ENCODE measurements at places on chromosomes 3 and 15.
A peak's percentile ranks its signal among the peaks of the same experiment; 100 is the strongest.

- DNase-seq: no peak
Observed at GRCh38 chr3:156483426-156483825, 71.5 kb downstream of the SSR3 start.

- DNase-seq: no peak
Observed at GRCh38 chr15:35783203-35783602, 237.2 kb upstream of the DPH6 start.

DNA sequence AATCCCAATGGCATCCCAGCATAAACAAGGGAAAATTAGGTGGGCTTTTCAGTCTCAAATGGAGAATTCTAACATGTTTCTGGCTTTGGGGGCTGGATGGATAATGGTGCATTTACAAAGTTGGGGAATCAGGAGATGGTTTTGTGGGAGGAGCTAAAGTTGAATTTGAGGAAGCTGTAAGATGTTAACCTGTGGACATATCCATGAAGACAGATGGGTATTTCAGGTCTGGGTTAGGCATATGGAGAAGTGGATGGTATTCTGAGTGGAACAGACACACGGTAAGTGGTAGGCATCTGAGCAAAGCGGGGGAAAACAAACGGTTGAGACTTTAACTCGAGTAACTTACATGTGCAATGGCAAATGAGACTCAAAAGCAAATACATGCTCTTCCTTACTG is 1.7 kb upstream of the LMLN start:
- DNase-seq: no peak

DNA sequence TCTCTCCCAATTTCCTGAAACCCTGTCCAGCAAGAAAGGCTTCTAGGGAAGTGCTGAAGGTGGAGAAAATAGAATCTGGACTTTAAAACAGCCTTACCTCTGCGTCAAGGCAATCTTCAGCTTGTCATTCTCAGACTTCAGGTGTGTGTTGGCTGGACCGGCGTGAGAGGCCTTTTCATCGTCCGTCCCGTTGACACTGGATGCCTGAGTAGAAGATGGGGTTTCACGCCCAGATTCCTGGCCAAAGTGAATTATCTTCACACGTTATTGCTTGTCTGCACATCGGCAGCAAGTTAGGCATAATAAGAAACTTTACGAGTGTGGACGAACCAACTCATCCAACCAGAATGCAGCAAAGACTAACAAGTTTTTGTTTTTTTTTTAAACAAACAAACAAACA is 49.5 kb downstream of the WHAMM start:
- no peak for DNase-seq

- DNase-seq: no peak
Observed at GRCh38 chr3:141129049-141129448, 77.9 kb downstream of the SPSB4 start.

GRCh38 chr3:54909191-54909590 is 18.7 kb downstream of the LRTM1 start:
- DNase-seq: no peak

- peak; percentile 53 for DNase-seq
Observed at GRCh38 chr3:63960048-63960711, 48.0 kb upstream of the SCAANT1 start.

- no peak for DNase-seq
Observed at GRCh38 chr3:188365988-188366698, 212.2 kb downstream of the LPP start.

DNA sequence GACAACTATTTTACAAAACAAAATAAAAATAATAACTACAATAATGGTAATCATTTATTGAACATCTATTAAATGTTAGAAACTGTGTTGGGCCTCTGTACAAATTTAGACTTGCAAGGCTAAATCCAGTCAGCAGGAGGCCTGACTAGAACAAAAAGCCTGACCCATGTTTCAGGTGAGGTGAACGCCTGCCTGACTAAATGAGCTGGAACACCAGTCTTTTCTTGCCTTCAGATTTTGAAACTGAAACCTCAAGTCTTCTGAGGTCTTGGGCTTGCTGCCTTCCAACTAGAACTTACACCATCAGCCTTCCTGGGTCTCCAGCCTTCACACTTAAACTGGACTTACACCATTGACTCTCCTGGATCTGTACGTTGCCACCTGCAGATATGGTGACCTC is 706.9 kb downstream of the TBL1XR1 start:
- DNase-seq: no peak

DNA sequence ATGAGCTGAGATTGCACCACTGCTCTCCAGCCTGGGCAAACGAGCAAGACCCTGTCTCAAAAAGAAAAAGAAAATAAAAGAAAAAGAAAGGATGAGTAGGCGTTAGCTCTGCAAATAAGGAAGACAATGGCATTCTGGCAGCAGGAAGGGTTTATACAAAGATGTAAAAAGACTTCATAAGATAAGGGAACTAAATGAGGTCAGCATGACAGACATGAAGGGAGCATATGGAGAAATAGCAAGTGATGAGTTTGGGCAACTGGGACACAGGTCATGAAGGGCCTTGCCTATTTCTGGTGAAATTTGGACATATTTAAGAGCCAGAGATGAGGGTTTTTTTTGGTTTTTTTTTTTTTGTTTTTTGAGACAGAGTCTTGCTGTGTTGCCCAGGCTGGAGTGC is 24.5 kb downstream of the TMEM266 start:
- no peak for DNase-seq

DNA sequence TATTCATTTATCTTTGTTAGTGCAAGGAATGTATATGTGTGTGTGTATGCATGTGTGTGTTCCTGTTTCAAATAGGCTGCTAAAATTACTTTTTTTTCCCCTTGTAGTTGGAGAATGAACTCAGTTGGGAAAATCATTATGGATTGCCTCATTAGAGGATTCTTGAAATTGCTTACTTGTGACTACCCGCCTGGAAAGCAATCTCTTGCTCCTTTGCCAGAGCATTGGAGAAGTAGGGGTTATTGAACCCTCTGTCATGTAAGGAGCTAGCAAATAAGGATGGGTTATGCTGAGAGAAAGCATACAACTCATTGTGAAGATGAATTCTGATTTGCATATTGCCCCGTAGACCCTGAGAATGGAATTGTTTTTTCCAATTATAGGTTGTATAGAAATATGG is 474.5 kb downstream of the CADM2 start:
- DNase-seq: no peak

- no peak for DNase-seq
Observed at GRCh38 chr15:79872358-79873017, 24.3 kb downstream of the MTHFS start.

DNA sequence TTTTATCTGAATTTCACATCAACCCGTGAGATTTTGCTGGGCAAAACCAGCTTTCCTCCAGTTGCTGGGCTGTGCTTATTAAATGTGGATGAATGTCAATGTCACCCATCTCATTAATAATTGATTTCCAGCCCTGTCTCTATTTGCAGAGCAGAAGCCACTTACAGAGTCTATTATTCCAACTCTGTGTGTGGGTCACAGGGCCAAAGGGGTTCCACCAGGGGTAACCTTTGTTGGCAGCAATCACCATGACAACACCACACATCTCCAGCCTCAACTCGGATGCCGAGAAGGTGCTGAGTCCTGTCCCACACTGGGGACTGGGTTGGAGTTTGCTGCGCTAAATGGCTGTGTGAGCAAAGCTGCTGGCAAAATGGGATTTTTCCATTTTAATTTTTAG is 51.1 kb upstream of the WNT5A start:
- no peak for DNase-seq

DNA sequence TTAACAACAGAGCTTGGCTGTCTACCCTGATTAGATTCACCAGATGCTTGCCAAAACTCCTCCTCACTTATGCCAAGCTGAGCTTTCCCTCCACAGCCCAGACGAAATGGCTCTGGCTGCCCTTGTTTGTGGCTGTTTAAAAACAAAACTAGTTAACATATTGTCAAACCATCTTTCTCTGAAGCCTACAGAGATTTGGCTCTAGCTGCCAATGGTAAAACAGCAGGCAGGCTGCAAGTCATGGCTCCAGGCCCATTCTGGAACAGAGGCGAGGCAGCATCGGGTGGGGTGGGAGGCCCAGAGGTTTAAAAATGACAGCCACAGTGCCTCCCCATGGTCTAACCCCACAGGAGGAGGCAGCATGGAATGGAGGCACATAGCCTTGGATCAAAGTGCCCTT is 75.9 kb downstream of the SCN5A start:
- DNase-seq: no peak

DNA sequence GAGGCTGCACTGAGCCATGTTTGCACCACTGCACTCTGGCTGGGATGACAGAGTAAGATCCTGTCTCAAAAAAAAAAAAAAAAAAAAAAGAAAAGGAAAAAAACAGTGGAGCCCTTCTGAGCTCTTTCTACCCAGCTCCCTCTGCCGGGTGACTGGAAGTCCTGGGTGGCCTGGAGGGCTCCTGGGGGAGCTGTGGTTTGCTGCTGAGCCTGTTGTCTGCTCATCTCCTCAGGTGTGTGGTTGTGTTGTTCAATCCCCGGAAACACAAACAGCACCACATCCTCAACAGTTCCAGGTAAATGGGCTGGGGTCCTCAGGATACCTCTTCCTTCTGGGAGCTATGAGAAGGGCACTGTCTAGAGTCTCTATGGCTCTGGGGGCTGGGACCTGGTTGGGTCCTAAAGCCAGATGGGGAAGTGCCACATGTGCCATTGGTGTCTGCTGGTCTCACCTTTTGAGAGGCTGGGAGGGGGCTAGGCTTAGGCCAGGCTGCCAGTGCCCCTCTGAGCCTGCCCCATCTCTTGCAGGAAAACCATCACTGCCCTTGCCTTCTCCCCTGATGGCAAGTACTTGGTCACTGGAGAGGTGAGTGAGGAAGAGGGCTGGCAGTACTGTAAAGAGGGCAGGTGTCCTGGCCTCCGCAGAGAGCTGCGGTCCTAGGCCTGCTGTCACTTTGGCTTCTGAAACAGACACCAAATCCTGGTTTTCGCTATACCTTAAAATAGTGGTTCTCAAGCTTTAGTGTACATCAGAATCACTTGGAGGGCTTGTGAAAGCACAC is 17.1 kb upstream of the JMJD7 start:
- DNase-seq: no peak

DNA sequence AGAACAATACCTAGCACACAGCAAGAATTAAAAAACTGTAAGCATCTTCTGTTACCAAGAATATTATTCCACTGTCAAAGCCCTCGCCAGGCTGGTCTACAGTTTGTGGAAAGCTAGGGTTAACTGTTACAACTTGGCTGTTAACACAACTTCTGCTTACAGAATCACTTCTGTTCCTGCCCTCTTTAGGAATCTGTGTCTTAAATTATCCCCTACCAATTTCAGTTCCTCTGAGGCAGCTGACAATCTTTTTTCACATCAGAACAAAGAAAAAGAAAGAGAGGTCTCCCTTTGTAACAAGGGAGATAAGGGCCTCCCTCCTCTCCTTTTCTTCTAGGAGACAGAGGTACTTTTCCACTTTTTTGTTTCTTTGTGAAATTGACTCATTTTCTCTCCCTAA is 188.9 kb downstream of the FMN1 start:
- no peak for DNase-seq

- no peak for DNase-seq
Observed at GRCh38 chr3:11499144-11499543, 144.6 kb downstream of the VGLL4 start.

GRCh38 chr15:25169318-25169717 is 214.5 kb downstream of the SNRPN start:
- DNase-seq: no peak

DNA sequence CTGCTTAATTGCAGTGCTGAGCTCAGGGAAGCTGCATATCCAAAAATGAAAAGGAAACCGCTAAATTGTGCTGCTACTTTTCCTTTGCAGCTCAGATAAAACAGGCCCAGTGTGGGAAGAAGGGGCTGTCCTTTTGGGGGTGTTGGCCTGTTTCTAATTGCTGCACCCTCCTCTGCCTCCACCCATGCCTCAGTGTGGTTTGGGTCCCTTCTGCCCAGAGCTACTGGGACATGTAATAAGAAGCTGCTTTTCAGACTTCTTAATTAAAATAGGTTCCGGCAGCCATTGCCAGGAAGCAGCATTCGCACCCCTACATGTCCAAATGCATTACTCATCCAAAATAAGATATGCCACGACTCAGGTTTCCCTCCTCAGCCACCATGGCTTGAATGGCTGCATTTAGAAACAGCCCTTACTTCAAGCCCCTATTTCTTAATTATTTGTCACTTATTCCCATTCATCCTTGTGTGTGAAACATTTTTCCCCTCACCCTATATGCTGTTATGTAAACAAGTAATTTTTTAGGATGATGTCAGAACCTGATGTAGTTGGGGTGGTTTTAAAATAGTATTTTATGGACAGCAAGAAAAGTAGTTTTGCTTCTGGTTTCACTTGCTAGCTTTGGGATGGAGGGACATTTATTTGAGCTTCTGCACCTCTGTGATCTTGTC is 235.9 kb upstream of the CTDSPL start:
- no peak for DNase-seq

DNA sequence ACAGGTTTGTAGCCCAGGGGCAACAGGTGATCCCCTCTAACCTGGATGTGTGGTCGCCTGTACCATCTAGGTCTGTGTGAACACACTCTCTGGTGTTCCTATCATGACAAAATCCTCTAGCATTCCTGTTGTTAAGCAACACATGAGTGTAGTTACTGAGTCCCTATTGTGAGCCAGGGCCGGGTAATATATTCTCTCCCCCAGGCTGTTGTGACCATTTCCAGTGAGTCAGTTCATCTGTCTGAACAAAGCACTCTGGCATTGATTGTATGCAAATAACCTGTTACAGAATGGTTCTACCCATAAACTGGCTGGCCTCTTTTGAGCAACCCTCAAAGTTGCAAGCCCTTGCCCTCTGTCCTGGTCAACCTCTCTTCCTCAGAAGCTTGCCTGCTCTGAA is 2.6 kb upstream of the FLNB start:
- peak; percentile 51 for DNase-seq

GRCh38 chr3:141392897-141393734 is 24.8 kb downstream of the ZBTB38 start:
- DNase-seq: no peak

GRCh38 chr3:122560680-122561079 is 3.4 kb downstream of the PARP9 start:
- peak; percentile 41 for DNase-seq

DNA sequence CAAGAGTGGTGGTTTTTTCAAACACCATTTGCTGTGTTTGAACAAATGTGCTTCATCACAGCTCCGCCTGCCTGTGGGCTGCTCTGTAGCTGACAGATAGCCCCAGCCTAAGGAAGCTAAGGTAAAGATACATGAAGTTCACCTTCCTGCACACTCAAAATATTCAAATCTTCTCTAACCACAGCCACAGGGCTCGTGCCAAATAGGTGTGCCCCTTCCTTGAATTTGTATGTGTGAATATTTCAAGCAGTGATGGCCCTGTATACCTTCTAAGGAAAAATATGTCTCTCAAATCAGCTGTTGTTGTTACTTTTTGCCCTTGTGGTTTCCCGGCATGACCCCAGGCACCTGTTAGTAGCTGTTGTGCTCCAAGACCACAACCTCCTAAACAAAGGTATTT is 92.8 kb downstream of the CCNL1 start:
- no peak for DNase-seq

GRCh38 chr3:167305340-167305890 is 74.7 kb downstream of the ZBBX start:
- no peak for DNase-seq

DNA sequence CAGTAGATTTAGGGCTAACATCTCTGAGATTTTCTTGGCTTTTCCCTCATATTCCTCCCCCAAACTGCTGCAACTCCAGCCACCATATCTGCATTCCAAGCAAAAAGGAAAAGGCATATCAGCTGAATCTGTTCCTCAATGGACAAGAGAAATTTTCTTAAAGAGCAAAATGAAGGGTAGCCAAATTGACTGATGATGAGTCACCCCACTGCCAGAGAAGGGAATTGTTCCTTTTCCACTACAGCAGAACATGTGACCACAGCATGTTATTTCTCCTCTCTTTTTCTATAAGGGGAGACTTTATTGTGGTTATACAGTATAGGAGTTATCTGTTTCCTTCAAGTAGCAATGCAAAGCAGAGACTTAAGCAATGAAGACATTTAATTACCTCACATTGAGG is 172.5 kb downstream of the MTHFS start:
- no peak for DNase-seq

- no peak for DNase-seq
Observed at GRCh38 chr3:170864525-170865208, 5.3 kb downstream of the RPL22L1 start.

Data from Caco-2 (cell line).